H1 (cell line): ENCODE measurements at places on chromosomes 13 and 19.

DNA sequence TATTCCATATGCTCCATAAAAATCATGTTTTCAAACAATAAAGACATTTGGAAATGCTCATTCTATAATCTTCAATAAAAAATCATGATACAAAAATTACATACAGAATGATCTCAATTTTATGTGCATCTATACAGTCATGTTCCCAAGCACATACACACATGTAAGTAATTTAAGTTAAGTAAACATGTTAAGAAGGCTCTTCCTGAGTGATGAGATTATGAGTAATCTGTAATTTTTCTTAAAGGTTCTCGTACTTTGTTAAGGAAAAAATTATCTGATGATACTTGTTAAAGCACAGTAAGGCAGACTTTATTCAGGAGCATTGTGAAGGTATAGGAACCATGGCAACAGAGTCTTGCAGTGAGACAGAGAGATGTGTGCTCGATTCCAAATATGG lies 30.0 kb upstream of the DLEU7 start:
- H3K27ac ChIP-seq, result no peak overlapping the region
- no peaks in the 10 kb centered on the region for H3K27me3 ChIP-seq
- no peaks in the 10 kb centered on the region for H3K36me3 ChIP-seq
- H3K4me3 ChIP-seq, result no peak overlapping the region

DNA sequence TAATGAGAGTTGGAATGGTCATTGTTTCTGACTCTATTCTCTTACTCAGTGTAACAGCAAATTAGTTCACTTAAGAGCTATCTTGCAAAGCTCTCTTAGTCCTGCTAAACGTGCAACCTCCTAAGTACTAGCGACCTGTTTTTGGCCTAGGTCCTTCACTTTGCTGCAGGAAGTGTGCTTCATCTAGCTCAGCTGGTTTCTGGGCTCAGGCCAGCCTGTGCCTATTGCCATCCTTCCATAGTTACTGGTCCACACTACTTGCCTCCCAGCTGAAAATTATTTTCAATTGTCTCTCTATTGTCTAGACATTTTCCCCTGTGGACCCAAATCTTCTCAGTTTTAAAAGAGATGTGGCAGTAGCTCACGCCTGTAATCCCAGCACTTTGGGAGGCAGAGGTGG lies 561.3 kb downstream of the FGF9 start:
- DNase-seq, result no peak
- H3K4me3 ChIP-seq, result no peak overlapping the region
- no peaks in the 10 kb centered on the region for H3K36me3 ChIP-seq
- no peaks in the 10 kb centered on the region for H3K27me3 ChIP-seq

GRCh38 chr13:30504081-30504480 lies 38.3 kb upstream of the HMGB1 start:
- H3K4me3 ChIP-seq, result no peak overlapping the region
- H3K27me3 ChIP-seq, result no peaks in the 10 kb centered on the region
- H3K27ac ChIP-seq, result no peak overlapping the region
- H3K4me1 ChIP-seq, result no peaks in the 10 kb centered on the region; the same call in 1 of the 2 replicates

DNA sequence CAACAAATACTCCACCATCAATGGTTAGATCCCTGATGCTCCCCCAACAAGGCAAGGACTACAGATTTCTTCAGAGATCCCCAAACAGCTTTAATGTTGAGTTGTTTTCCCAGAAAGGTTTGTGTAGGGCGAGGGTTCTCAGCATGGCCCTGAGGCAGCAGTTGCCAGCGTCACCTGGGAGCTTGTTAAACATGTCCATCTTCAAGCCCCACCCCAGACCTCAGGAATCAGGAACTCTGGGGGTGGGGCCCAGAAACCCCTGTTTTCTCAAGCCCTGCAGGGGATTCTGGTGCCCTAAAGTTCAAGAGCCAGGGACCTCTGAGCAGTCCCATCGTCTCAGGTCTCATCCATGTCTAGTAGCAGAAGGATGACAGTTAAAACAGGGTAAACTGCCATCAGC lies 9.6 kb downstream of the EFNB2 start:
- H3K27ac ChIP-seq, result no peak overlapping the region
- H3K4me1 ChIP-seq, result peaks cover 19% of the 10 kb centered on the region
- no peaks in the 10 kb centered on the region for H3K27me3 ChIP-seq
- DNase-seq, result no peak
- no peak overlapping the region for H3K4me3 ChIP-seq

- peaks cover 21% of the 10 kb centered on the region for H3K36me3 ChIP-seq
- H3K4me1 ChIP-seq, result no peaks in the 10 kb centered on the region
- no peaks in the 10 kb centered on the region for H3K27me3 ChIP-seq
- DNase-seq, result no peak
- no peak overlapping the region for H3K27ac ChIP-seq
These were observed 9.8 kb downstream of the SAFB start for GRCh38 chr19:5632657-5633056.

- H3K27ac ChIP-seq, result no peak overlapping the region
- no peaks in the 10 kb centered on the region for H3K27me3 ChIP-seq
- H3K4me1 ChIP-seq, result no peaks in the 10 kb centered on the region
- H3K36me3 ChIP-seq, result peaks cover 12% of the 10 kb centered on the region; the same call in 1 of the 2 replicates
- no peak for DNase-seq
- no peak overlapping the region for H3K4me3 ChIP-seq
These were observed 10.0 kb downstream of the CALM3 start for GRCh38 chr19:46610851-46611770.

GRCh38 chr19:49336482-49337266 lies 1.5 kb downstream of the CD37 start:
- no peak overlapping the region for H3K27ac ChIP-seq
- DNase-seq, result no peak
- H3K27me3 ChIP-seq, result peaks cover 10% of the 10 kb centered on the region
- no peak overlapping the region for H3K4me3 ChIP-seq

DNA sequence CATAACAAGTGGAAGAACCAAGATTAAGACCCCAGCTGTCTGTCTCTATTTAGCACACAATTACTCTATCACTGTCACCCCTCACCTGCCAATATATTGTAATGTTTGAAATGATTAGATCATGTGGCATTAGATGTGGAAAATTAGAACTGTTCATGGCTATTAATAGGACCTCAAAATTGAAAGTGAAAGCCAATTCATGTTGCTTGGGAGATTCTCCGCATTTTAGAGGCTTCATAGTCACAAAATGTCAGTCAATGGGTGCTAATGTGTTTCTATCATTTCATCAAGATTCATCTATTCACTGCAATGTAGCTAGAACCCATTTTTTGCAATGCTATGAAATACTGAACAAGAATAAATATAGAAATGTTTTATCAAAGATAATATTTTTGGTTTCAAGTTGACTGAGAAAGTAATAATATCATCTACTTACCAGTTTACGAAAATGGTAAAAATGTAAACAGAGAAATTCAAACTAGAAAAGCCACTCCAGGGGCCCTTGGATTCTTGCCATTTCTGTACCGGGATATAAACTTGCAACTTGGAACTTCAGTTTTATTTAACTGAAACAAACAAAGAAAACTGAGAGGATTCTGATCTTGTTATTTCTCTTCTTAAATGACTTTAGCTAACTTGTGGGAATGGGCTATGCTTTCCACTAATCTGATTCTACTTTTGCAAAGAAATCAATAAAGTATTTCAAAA lies 388.6 kb downstream of the DCT start:
- no peaks in the 10 kb centered on the region for H3K4me1 ChIP-seq
- no peaks in the 10 kb centered on the region for H3K27me3 ChIP-seq
- H3K36me3 ChIP-seq, result no peaks in the 10 kb centered on the region
- DNase-seq, result no peak
- H3K4me3 ChIP-seq, result no peak overlapping the region
- H3K27ac ChIP-seq, result no peak overlapping the region

DNA sequence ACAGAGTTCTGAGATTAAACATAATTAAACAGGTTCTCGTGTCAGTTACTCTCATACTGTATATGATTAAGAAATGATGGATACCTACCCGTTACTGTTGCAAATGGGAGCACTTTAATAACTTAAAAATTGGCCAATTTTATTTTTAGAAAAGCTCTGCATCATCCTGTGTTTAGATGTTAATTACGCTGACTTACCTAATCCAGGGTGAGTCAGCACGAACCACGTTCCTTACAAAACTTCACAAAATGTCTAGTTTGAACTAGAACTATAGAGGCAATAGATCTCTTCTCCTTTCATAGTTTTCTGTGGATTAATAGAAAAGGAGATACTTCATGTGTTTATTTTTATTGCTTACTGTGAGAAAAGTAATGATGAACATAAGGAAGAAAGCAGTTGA lies 363.9 kb downstream of the MYO16 start:
- no peaks in the 10 kb centered on the region for H3K4me1 ChIP-seq
- no peak overlapping the region for H3K27ac ChIP-seq
- no peaks in the 10 kb centered on the region for H3K36me3 ChIP-seq
- H3K27me3 ChIP-seq, result no peaks in the 10 kb centered on the region
- H3K4me3 ChIP-seq, result no peak overlapping the region
- no peak for DNase-seq

- H3K36me3 ChIP-seq, result no peaks in the 10 kb centered on the region
- no peaks in the 10 kb centered on the region for H3K27me3 ChIP-seq
- H3K27ac ChIP-seq, result no peak overlapping the region
- no peak overlapping the region for H3K4me3 ChIP-seq
These were observed 503.0 kb downstream of the LIG4 start for GRCh38 chr13:107712145-107712860.
